ENCODE measurements at places on chromosomes 3 and 15.

DNA sequence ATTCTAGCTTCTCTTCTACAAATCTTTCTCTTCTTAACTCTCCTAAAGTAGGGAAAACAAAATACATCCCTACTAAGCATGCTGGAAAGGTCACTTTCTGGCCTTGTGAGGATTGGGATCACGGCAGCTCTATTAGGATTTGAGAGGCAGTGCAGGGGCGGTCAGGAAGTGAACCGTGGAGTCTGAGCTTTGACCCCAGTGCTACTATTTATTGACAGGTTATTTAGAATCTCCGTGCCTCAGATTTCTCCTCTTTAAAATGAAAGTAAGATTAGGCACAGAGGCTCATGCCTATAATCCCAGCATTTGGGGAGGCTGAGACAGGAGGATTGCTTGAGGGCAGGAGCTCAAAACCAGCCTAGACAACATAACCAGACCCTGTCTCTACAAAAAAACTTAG, 42.0 kb upstream of the CHRM5 start:
- no peak for DNase-seq

GRCh38 chr3:121481106-121481880, 64.5 kb downstream of the POLQ start:
- no peak for DNase-seq

DNA sequence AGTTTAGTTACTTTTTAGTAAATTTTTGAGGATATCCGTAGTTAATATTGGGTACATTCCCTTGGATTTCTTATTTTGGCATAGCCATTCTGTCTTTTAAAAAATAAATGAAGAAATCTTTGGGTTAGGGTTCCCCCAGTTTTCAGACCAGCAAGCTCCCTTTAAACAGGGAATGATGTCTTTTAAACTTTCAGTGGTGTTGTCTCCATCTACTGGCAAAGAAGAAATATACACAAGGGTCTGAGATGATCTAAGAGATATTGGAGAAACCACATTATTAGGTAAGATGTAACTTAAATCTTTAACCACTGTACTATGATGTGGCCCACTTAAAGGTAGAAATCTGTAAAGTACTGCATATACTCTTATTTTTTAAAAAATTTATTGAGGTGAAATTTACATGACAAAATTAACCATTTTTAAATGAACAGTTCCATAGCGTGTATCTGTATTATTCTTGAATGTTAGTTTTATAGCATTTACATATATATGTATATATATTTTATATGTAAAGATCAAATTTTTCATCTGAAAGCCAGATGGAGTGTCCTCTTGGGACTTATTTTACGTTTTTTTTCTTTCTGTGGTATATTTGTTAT, 35.1 kb upstream of the EIF3J start:
- peak; percentile 28 for DNase-seq

- no peak for DNase-seq
These were observed 89.5 kb downstream of the EOMES start for GRCh38 chr3:27632431-27633223.

GRCh38 chr3:8727605-8728512, 5.7 kb upstream of the CAV3 start:
- no peak for DNase-seq

DNA sequence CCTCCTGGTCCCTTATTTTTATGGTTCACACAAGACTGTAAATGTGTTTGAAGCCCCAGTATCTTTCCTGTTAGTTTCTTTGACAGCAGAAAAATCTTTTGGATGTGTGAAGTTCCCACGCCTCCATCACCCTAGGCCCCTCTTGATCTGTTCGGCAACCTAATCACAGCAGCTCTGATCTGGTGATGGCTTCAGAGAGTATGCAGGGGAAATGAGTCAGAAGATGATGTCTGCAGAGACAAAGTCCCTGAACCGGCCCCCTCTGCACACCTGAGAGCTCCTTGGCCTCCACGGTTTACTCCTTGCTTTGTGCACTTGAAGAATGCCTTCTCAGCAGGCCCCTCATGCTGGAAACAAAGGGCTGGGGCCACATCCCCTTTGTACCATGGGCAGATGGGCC, 63.5 kb downstream of the CLDN11 start:
- no peak for DNase-seq

- no peak for DNase-seq
These were observed 57.2 kb downstream of the OXNAD1 start for GRCh38 chr3:16322189-16322588.

DNA sequence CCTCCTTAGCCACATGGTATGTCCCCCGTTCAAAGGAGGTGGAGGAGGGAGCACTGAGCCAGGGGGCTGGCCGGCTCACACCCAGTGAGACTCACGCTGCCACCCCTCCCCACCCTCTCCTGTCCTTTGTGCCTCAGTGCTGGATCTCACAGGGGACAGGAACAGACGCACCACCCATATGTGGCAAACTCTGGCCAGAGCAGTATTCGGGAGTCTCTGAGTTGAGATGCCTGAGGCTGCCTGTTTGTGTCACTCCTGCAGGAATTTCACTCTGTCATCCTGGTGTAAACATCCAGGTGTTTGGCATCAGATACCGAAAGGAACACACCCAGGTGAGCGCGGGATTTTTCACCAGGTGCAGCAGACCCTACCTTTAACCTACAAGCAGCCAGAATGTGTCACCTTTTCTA, 25.7 kb downstream of the RGMA start:
- no peak for DNase-seq

GRCh38 chr3:112555535-112556170, 6.1 kb downstream of the ATG3 start:
- DNase-seq: no peak

DNA sequence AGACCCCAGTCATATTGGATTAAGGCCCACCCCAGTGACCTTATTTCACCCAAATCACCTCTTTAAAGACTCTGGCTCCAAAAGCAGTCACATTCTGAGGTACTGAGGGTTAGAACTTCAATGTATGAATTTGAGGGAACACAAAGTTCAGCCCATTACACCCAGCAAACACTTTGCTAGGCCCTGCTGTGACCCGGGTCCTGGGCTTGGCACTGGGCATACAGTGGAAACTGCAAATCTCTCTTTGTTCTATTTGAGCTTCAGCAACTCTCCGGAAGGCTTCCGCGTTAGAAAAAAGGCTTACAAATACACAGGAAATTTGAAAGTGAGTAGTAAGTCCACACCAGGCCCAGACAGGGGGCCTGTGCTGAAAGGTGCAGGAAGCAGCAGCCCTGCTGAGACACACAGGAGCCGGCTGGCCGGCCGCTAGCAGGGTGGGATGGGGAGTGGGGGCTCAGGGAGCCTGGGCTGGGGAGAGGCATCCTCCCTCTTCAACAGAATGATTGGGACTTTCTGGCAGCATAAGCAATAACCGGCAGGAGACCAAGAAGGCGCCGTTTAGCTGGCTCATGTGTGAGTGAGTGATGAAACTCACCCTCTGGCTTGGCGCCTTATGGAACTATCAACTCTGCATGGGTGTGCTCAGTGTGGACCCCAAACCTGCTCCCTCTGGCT, 13.0 kb downstream of the LIPC start:
- no peak for DNase-seq

GRCh38 chr3:32794487-32795308, 23.1 kb upstream of the TRIM71 start:
- DNase-seq: no peak
